K562 (cell line): ENCODE measurements at places on chromosomes 12 and 14. TPM values are rescaled to one million over a fixed set of nuclear protein-coding genes. Genes with fewer than 3 reads are reported as not detected.

DNA sequence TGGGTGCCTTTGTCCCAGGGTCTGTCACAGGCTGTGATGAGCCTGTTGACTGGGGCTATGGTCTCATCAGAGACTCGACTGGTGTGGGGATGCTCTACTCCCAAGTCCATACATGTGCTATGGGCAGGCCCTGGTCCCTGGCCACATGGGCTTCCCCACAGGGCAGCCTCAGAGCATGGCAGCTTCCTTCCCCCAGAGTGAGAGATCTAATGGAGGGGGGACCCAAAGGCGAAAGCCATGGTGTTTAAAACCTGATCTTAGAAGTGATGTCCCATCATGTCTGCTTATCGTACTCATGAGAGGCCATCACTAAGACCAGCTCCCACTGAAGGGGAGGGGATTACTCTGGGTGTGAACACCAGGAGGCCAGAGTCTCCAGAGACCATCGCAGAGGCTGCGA is 279.0 kb upstream of the RTL1 start:
- H3K36me3 ChIP-seq: no peaks in the 10 kb centered on the region
- no peak overlapping the region for H3K27ac ChIP-seq
- no peak for DNase-seq
- H3K4me3 ChIP-seq: no peak overlapping the region

DNA sequence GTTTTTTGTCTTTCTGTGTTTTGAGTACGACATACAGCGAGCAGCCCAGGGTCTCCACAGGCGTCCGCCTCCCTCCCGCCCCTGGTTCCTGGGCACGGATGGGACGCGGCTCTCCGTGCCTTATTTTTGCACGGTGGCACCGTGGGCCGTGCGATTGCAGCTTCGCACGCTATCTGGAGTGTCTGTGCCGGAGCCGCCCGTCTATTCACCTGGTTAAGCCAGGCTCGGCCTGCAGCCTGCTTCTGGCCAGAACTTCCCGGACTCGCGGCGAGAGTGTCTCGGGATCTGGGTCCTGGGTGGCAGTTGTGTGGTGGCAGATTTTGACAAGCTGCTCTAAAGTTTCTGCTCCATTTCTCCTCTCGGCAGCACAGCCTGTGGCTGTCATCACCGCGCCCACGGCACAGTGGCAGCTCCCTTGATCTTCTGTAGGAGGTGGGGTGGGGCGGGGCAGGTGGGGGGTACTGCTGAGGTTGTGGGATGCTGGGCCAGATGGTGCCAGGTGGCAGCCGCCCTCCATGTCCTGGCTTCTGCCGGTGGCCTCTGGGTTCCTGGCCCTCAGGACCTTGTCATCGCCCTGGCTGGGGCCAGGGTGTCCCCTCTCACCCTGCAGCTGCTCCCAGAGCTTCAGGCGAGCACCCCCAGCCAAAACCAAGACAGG is 2.9 kb downstream of the MMP17 start:
- no peaks in the 10 kb centered on the region for H3K36me3 ChIP-seq
- no peak for DNase-seq
- peaks cover 12% of the 10 kb centered on the region; the same call in 2 of the 3 replicates for H3K4me1 ChIP-seq
- H3K27ac ChIP-seq: no peak overlapping the region

DNA sequence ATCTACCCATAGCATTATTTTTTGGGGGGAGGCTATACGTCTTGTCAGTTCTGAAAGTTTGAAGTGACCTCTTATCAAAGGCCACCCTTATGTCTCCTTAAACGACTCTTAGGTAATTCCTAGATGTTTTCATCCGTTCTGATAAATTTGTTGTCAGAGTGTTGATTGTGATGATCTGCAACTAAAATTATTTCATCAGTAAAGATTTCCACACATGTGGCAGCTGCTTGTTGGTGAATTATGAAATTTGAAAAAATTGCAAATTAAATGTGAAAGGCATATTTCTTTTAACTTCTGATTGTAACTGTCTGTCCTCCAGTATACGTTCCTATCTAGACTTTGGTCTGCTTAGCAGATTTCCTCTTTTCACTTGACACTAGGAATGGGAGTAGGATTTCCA is 1.4 kb downstream of the ADIPOR2 start:
- peak overlapping the region; percentile 92; the same call in 2 of the 3 replicates for H3K27ac ChIP-seq
- peak; percentile 14 for DNase-seq
- H3K4me1 ChIP-seq: peaks cover 7% of the 10 kb centered on the region; the same call in 2 of the 3 replicates
- H3K27me3 ChIP-seq: no peaks in the 10 kb centered on the region
- peaks cover 15% of the 10 kb centered on the region for H3K36me3 ChIP-seq
- peak overlapping the region; percentile 95 for H3K4me3 ChIP-seq

DNA sequence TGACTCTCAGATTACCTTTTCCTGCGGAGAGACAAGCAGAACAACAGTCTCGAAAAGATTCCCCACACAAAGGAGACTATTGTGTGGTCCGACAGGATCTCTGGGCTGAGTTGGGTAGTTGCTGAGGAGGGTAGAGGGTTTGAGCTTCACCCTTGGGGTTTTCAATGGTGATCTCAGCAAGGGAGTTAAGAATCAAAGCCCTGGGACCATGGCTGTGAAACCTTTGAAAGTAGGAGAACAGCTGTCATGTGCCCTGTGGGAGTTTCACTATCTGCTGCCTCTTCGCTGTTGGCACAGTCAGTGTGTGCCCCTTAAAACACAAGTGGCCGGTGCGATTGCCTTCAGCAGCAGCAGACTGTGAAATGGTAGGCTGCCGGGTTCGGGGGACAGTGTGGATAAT is 14.2 kb upstream of the PLEK2 start:
- H3K27ac ChIP-seq: no peak overlapping the region
- DNase-seq: no peak
- H3K4me1 ChIP-seq: peaks cover 39% of the 10 kb centered on the region; the same call in 2 of the 3 replicates
- H3K27me3 ChIP-seq: no peaks in the 10 kb centered on the region; the same call in 1 of the 2 replicates
- H3K4me3 ChIP-seq: no peak overlapping the region
- H3K36me3 ChIP-seq: no peaks in the 10 kb centered on the region

DNA sequence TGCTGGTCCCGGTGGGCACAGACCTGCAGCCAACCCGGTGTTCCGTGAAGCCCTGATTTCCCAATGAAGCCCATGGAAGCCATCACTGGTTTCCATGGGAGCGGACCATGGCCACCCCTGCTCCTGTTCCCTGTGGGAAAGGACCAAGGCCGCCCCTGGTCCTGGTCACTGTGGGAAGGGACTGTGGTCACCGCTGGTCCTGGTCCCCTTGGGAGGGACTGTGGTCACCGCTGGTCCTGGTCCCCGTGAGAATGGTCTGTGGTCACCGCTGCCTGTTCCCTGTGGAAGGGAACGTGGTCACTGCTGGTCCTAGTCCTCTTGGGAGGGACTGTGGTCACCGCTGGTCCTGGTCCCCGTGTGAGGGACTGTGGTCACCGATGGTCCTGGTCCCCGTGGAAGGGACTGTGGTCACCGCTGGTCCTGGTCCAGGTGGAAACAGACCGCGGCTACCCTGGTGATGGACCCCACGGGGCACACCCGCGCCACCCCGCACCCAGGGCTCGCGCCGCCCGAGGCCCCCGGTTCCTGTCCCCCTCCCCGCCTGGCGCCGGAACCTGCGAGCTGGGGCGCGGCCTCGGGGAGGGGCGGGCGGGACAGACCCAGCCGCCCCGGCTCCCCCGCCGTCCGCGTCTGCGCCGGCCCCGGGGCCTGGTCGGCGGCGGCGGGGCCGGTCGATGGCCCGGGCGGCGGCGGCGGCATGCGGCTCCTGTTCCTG is at the start of gene GLT1D1:
TSS of gene GLT1D1 (plus strand) at position 594 of the 715 bp plus-strand sequence. CDS start at position 698, 104 bp downstream.
- H3K4me3 ChIP-seq: no peak within 1 kb of the TSS

DNA sequence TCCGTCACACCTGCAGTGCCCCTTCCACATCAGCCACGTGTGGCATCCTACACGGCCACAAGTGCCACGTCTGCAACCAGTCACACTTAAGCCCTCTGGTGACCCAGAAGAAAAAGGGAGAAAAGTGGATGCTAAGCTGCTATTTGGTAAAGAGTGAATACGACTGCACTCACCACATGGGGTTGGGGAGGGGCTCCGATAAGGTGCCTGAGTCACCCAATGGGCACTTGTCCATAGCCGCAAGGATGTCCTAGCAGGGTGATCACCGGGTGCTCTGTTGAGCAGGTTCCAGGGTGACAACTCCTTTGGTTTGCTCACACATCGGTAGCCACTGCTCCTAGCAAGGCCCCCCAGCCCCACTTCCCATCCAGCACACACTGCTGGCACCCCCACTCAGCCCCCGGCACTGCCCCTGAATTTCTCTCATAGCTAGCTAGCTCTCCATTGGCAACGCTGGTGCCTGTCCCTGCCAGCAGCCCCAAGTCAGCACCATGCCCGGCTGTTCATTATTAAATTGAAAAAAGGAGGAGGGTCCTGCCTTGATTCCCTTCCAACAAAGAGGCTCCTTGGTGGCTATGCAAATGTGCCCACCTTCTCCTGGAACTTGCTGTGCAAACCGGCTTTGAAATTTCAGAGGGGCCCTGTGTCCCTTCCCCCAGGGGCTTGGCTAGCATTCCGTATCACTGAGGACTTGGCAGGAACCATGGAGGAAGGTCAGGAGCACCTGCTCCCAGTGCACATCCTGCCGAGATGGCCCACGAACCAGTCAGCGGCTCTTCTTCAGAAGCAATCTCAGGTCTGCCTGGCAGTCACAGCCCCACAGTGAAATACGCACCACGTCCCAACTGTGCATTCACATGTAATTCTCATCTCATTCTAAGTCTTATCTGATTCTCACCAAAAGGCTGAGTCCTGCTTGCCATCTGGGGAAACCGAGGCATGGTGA is 227.7 kb upstream of the DIO3 start:
- H3K4me1 ChIP-seq: no peaks in the 10 kb centered on the region
- H3K27ac ChIP-seq: no peak overlapping the region
- no peaks in the 10 kb centered on the region for H3K36me3 ChIP-seq
- peaks cover 57% of the 10 kb centered on the region for H3K27me3 ChIP-seq
- no peak overlapping the region for H3K4me3 ChIP-seq
- no peak for DNase-seq

DNA sequence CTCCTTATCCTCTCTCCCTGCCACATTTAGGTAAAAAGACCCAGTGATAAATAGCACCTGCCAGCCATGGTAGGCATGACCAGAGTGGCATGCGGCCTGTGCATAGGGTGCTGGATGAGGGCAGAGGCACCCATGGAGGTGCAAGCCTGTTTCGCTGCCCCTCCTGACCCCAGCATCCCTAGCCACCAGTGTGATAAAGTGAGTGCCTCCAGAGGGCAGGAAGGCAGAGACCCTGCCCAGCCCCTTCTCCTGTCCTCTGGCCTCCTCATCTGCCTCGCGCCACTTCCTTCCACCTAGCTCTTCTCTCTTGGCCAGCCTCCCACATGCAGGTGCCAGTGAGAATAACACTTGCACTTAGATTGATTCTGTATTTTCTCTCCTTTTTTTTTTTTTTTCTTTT is 108.3 kb upstream of the FUT8 start:
- H3K27ac ChIP-seq: no peak overlapping the region
- no peak overlapping the region for H3K4me3 ChIP-seq
- peaks cover 13% of the 10 kb centered on the region; the same call in 2 of the 3 replicates for H3K4me1 ChIP-seq

- H3K4me1 ChIP-seq: peaks cover 10% of the 10 kb centered on the region; the same call in 2 of the 3 replicates
- H3K4me3 ChIP-seq: peak overlapping the region; percentile 77
- H3K27me3 ChIP-seq: no peaks in the 10 kb centered on the region
- H3K36me3 ChIP-seq: no peaks in the 10 kb centered on the region
- DNase-seq: no peak
These were observed 62.8 kb downstream of the HRK start for GRCh38 chr12:116818341-116818856.

GRCh38 chr14:96363751-96364336 is 518 bp downstream of the GSKIP start:
- H3K27me3 ChIP-seq: no peaks in the 10 kb centered on the region
- peak overlapping the region; percentile 77 for H3K27ac ChIP-seq
- peaks cover 34% of the 10 kb centered on the region for H3K4me1 ChIP-seq
- H3K36me3 ChIP-seq: no peaks in the 10 kb centered on the region
- DNase-seq: peak; percentile 15

DNA sequence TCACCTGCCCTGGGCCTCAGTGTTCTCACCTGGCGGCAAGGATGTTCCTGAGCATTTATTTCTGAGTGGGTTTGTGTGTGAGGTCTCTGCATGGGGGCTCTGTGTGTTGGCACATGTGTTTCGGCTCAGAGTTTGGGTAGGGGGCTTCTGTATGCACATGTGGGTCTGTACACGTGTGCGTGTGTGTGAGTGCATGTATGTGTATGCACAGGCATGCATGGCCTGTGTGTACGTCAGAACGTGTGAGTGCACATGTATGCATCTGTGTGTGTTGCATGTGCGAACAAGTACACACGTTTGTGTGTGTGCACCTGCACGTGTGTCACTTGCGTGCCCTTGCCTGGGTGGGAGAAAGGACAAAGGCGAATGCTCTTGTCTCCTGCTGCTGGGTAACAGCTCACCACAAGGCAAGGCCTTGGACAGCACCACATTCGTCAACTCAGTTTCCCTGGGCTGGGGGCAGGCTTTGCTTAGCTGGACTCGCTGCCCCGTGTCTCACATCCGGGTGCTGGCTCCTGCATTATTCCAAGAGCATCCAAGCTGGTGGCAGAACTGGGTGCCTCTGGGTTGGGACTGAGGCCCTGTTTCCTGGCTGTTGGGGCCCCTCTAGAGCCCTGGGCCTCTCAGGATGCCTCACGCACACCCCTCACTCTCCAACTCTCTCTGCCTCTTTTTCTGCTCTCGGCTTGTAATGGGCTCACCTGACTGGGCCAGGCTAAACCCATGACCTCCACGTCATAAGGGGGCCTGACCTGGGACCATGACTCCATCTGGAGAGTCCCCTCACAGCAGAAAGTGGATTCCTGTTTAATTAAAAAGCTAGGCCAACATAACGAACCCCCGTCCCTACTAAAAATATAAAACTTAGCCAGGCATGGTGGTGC is 153.6 kb upstream of the C14orf180 start:
- no peak overlapping the region for H3K27ac ChIP-seq
- no peak overlapping the region for H3K4me3 ChIP-seq
- H3K27me3 ChIP-seq: 0 out of 3 replicates have a peak, but pooled peaks cover 4% of the 10 kb centered on the region
- H3K36me3 ChIP-seq: no peaks in the 10 kb centered on the region
- DNase-seq: no peak
- no peaks in the 10 kb centered on the region for H3K4me1 ChIP-seq

DNA sequence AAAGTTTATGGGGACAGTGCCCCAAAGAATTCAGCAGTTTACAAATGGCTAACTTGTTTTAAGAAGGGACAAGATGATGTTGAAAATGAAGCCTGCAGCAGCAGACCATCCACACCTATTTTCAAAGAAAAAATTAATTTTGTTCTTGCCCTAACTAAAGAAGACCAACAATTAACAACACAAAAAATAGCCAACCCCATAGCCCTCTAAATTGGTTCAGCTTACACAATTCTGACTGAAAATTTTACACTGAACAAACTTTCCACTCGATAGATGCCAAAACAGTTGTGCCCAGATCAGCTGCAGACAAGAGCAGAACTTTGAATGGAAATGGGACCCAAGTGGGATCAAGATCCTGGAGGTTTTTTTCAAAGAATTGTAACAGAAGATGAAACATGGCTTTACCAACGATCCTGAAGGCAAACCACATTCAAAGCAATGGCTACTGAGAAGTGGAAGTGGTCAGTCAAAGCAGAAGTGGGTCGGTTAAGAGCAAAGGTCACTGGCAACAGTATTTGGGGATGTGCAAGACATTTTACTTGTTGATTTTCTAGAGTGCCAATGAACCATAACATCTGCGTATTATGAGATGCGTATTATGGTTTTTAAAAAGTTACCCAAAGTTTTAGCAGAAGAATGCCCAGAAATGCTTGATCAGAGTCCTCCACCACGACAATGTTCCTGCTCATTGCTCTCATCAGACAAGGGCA is 30.0 kb downstream of the SLC39A9 start:
- H3K27me3 ChIP-seq: no peaks in the 10 kb centered on the region
- H3K27ac ChIP-seq: no peak overlapping the region
- H3K36me3 ChIP-seq: peaks cover 26% of the 10 kb centered on the region; the same call in 2 of the 3 replicates
- no peak overlapping the region for H3K4me3 ChIP-seq
- H3K4me1 ChIP-seq: no peaks in the 10 kb centered on the region
- no peak for DNase-seq

The NELL2 gene
- 0.47 and 0.53 TPM in 2 replicates for total RNA-seq
